Ascending aorta (tissue), 2 donors: ENCODE measurements at places on chromosomes 6 and 20.

GRCh38 chr20:4820806-4821518 is 99.3 kb downstream of the PRND start:
- DNase-seq, result no peak

- DNase-seq, result no peak
Observed at GRCh38 chr6:79119217-79119616, 41.2 kb upstream of the PHIP start.

DNA sequence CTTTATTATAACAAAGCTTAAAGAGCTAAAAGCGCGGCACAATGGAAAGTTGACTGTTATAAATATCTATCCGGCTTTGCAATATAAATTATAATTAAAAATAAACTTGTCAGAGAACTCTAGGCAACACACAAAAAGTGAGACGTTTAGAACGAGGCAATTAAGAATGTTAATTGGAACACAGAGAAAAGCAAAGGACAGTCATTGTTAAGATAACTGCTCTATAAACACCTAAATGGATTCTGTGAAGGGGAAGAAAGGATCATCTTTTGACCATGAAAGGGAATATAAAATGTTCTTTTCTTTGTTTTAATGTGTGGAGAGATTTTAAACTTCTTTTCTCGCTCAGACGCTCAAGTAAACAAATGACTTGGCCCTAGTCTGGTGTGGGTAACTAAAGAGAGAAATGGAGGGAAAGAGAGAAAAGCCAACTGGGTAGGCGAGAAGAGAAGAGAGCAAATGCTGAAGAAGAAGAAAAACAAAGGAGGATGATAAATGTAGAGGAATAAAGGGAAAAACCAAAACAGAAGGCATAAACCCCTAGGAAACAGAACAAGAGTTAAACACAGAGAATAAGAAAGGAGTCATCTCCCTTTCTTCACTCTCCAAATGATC is 9.3 kb upstream of the SALL4 start:
- no peak for DNase-seq

DNA sequence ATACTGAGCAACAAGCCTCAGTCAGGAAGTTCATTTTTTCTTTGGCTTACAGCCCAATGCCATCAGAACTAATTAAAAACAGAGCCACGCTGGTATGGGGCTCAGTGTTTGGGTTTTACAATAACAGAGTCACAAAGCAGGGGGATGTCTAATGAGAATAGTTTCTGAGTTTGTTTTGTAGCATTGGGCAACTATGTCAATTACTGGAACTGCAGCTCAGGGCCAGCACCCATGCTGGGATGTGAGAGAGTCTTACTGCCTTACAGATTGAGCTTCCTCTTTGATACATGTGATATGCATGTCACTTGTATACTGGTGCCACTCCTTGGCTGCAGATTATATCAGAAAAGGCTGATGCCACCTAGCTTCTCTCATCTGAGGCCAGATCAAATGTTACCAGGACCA is 117.6 kb downstream of the TFAP2B start:
- no peak for DNase-seq

- DNase-seq, result no peak
Observed at GRCh38 chr20:6588296-6588695, 179.2 kb upstream of the BMP2 start.

DNA sequence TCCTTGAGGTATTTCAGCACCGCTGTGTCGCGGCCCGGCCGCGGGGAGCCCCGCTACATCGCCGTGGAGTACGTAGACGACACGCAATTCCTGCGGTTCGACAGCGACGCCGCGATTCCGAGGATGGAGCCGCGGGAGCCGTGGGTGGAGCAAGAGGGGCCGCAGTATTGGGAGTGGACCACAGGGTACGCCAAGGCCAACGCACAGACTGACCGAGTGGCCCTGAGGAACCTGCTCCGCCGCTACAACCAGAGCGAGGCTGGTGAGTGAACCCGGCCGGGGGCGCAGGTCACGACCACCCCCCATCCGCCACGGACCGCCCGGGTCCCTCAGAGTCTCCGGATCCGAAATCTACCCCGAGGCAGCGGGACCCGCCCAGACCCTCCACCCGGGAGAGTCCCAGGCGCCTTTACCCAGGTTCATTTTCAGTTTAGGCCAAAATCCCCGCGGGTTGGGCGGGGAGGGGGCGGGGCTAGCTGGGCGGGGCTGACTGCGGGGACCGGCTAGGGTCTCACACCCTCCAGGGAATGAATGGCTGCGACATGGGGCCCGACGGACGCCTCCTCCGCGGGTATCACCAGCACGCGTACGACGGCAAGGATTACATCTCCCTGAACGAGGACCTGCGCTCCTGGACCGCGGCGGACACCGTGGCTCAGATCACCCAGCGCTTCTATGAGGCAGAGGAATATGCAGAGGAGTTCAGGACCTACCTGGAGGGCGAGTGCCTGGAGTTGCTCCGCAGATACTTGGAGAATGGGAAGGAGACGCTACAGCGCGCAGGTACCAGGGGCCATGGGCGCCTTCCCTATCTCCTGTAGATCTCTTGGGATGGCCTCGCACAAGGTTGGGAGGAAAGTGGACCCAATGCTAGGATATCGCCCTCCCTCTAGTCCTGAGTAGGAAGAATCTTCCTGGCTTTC is 693 bp downstream of the HLA-F start:
- peak; percentile 79 for DNase-seq

- DNase-seq, result no peak
Observed at GRCh38 chr6:96468681-96469224, 52.9 kb upstream of the UFL1 start.
